ENCODE measurements at places on chromosomes 12 and 14.

DNA sequence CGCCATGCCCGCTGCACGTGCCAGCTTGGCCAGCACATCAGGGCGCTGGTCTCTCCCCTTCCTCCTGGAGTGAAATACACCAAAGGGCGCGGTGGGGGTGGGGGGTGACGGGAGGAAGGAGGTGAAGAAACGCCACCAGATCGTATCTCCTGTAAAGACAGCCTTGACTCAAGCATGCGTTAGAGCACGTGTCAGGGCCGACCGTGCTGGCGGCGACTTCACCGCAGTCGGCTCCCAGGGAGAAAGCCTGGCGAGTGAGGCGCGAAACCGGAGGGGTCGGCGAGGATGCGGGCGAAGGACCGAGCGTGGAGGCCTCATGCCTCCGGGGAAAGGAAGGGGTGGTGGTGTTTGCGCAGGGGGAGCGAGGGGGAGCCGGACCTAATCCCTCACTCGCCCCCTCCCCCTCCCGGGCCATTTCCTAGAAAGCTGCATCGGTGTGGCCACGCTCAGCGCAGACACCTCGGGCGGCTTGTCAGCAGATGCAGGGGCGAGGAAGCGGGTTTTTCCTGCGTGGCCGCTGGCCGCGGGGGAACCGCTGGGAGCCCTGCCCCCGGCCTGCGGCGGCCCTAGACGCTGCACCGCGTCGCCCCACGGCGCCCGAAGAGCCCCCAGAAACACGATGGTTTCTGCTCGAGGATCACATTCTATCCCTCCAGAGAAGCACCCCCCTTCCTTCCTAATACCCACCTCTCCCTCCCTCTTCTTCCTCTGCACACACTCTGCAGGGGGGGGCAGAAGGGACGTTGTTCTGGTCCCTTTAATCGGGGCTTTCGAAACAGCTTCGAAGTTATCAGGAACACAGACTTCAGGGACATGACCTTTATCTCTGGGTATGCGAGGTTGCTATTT is 914 bp upstream of the CCND2 start:
- peak; percentile 44 for DNase-seq

DNA sequence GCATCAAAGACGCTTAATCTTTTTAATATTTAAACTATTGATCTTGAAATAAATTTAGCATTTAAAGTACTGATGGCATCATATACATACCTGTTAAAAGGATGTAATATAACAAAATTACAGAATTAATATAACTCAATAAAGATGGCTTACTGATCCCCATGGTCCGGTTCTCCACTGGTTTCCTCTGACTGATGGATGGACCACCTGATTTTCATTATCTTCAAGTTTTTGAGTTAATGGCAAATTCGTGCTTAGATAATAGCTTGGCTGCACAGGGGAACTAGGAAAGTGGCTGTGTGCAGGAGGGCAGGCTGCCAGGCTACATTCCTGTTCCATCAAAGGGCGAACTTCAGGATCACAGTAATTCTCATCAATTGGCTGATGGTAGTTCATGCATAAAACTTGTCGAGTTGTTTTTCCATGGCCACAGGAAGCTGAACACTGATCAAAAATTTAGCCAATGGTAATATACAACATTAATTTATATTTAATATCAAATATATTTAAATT is 123.9 kb downstream of the ADAMTS20 start:
- no peak for DNase-seq

DNA sequence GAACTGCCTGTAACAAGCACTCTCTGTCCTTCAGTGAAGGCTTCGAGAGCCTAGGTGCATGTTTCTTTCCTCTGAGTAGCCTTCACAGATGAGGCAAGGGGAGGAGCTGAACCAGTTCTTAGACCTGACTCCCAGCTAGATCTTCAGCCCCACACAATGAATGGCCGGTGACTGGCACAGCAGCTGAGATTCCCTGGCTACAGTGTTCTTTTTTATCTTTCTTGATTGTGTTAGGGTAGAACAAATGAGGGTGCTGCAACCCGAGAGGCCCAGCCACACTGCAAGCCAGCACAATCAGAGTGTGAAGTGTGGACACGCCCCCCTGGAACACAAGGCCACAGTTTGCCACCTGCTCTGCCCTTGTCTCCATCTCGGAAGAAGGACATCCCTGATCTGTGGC is 19.1 kb upstream of the COL2A1 start:
- no peak for DNase-seq

- no peak for DNase-seq
Measured at GRCh38 chr12:121366063-121366459, 13.8 kb upstream of the ANAPC5 start.

DNA sequence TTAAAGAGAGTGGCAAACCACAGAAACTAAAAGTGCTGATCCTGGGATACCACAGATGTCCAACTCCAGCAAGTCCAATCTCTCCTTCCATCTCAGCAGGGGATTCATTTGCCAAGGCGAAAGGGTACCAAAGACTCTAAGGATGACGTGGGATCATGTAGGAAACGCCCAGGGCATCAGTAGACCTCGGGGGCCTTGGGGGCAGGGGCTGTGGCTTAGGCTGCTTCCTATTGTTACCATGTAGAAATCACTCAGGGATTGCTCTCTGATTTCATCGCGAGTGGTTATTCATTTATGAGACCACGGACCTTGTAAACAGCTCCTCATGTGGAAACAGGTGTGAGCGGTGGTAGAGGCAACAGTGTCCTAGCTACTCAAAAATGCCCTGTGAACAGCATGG is 149.3 kb upstream of the FKBP4 start:
- DNase-seq: no peak

DNA sequence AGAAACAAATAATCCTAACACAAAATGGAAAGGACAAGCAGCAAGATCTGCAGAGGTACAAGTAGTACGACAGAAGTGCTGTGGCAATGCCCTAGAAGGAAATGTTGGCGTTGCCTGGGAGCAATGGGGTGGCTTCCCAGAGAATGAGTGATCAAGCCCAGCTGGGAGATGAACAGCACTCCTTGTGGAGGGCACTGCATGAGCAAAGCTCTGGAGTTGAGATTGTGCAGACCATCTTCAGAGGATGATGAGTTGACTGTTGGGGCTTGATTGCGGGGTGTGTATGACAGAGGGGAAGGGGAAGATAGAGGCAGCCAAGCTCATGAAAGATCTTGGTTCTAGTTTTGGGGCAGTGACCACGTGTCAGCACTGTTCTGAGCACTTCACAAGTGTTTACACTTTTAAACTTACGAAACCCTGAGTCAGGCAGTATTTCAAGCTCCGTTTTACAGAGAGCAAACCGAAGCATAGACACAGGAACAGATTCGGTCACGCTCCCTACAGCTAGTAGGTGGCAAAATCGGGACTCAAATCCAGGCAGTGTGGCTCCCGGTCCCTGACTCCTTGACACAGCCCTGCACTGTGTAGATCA is 127.2 kb upstream of the LHX5 start:
- no peak for DNase-seq

DNA sequence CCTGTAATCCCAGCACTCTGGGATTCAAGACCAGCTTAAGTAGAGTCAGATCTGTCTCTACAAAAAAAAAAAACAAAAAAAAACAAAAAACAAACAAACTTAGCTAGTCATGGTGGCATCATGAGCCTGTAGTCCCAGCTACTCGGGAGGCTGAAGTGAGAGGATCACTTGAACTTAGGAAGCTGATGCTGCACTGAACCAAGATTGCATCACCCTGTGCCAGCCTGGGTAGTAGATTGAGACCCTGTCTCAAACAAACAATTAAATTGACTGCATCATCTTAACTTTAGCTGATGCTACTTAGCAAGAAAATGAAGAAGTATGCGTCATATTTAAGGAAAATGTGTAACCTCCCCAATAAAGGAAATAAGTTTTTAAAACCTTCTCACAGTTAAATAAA is 136.6 kb upstream of the ATXN7L3B start:
- DNase-seq: no peak

GRCh38 chr12:86376052-86376451 is 119.9 kb upstream of the MGAT4C start:
- DNase-seq: no peak

Data from RWPE1 (cell line).